ENCODE measurements at places on chromosomes 16 and 17.

DNA sequence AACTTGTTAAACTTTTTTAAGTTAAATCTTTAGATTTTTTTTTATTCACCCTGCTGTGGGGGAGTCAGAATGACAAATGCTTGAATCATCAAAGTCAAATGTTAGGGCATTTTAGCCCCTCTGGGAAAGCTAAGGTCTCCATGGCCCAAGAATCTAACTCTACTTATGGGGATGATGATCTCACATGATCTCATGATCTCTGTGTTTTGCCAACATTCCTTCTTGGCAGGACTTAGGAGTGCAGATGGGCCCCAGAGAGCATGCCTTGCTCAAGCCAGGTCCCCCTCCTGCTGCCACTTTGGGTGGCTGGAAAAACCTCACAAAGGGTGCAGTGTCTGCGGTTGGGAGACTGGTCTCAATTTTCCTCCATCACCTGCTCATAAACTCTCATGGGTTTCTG is 108.6 kb downstream of the PRKCB start:
- DNase-seq: no peak

- no peak for DNase-seq
Observed at GRCh38 chr16:64880006-64880405, 241.9 kb downstream of the CDH11 start.

DNA sequence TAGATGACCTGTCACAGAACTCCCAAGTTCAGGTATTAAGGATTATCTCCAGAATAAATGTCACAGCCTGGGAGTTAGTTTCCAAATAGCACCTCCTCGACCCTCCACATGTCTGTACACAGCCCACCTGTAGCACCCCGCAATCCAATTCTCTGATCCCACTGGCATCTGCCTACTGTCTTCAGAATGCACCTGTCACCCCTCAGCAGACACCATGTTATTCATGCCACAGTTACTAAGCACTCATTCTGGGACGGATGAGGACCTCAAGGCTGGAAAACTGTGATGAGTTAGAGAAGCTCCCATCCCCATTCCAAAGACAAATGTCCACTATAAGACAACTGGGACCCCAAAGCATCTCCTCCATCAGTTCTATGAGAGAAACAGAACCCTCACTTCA is 7.8 kb downstream of the EMP2 start:
- no peak for DNase-seq

- no peak for DNase-seq
Observed at GRCh38 chr17:50177476-50177875, 11.7 kb downstream of the SGCA start.

DNA sequence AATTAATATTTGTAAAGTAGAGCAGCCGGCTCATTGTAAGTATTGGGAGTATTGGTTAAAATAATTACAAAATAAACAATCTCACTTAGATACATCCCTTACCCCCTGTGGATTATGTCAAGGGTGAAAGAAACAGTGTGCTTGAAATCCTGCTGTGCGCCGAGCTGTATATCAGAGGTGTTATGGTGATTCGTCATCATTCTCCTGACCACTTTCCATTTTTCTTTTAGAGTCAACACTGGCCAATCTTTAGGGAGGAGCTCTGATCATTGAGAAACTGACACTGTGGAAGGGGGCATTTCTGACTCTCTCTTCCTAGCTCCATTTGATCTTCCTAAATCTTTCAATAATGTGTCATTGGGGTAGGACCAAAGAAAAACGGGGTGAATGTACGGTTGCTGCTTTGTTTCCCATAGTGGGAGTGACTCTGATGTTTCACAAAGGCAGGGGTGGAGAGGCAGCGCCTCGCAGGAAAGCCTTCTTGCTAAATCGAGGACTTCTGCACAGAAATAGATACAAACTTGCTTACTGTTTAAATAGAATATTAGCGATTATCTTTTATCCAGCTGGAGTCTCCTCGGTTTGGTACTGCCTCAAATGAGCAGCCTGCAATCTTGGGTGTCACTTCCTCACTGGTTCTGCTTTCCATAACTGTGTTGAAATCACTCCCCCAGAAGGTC is 123.4 kb downstream of the PRKCB start:
- no peak for DNase-seq
